Spinal cord (tissue), 10 donors: ENCODE measurements at places on chromosomes 11 and 22. TPM values are rescaled to one million over a fixed set of nuclear protein-coding genes. Genes with fewer than 3 reads are reported as not detected.

Gene TMEM184B
- total RNA-seq = 17.6 TPM

Gene FANCF
- 15.8 TPM for total RNA-seq

- no peak for DNase-seq
- no peaks in the 10 kb centered on the region for H3K27me3 ChIP-seq
- H3K4me3 ChIP-seq = no peak overlapping the region
- H3K36me3 ChIP-seq = peaks cover 9% of the 10 kb centered on the region
- no peaks in the 10 kb centered on the region for H3K4me1 ChIP-seq
These were observed 12.3 kb downstream of the IPO7 start for GRCh38 chr11:9396752-9397151.

Gene INS
- not detected for total RNA-seq

DNA sequence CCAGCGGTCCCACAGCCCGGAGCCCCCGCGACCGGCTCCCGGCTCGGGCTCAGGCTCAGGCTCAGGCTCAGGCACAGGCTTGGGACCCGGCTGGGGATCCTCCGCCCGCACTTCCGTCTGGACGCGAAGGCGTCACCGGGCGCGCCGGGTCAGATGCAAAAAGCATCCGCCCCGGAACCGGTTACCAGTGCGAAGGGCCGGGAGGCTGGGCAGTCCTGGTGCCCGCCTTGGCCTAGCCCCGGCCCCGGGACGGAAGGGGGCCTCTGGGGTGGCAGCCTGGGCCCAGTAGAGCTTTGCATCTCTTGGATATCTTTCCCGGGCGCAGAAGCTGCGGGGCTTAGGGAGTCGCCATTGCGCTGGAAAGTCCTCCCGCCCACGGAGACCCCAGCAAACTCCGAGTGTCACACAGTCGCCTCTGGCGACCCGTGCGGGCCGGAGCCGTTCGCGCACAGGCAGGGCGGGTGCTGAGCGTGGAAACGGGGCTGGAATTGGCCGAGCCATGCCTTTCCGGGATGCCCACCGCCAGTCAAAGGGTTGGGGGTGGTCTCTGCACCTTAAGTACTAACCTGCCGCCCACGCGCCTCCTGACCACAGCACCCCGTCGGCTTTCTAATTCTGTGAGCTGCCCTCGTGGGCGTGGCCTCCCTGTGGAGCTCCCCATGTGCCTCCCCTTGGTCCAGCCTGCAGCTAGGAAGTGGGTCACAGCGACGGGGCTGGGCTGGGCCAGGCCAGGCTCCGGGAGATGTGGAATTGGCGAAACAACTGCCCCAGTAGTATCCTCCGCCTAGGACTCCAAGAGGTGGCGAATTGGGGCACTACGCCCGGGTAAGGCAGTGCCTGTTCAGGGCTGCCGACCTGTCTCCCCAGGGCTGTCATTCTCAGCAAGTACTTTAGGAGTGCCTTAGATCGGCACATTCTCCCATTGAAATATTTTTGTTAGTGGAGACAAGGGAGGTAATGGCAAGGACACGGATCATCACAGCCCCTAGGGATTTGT lies at the start of gene TMEM9B:
TMEM9B (minus strand) TSS at position 119 of the 997 bp plus-strand sequence. CDS start 129 bp downstream, outside the sequence.
- peak within 1 kb of the TSS; percentile 93 for H3K4me3 ChIP-seq
- peak; percentile 78 for DNase-seq
- H3K27me3 ChIP-seq = no peaks in the 10 kb centered on the region

DNA sequence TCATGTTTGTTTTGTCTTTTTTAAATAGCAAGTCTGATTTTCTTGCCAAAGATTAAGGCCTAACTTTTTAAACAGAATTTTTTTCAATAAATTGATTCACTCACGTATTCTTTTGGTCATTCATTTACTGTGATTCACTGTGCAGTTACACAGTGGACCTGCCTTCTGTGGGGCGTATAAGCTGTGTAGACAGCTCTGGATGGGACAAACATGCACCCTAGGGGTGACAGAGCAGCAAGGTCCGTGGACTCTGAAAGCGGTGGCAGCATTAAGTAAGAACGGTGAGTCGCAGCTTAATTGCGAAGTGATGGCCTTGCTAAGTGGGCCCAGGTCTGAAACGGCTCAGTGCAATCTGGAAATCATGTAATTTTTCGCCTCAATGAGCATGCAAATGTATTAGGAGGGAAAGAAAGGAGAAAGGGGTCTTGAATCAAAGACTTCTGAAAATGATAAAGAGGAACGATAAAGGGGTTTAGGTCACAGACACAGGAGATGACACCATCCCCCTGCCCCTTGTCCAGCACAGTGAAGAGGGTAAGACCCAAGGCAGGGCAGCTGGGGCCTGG lies 113.1 kb downstream of the SPATA19 start:
- H3K27me3 ChIP-seq = no peaks in the 10 kb centered on the region
- H3K27ac ChIP-seq = no peak overlapping the region
- no peak for DNase-seq
- no peaks in the 10 kb centered on the region for H3K36me3 ChIP-seq
- peaks cover 4% of the 10 kb centered on the region for H3K4me1 ChIP-seq
- no peak overlapping the region for H3K4me3 ChIP-seq
